ENCODE measurements at places on chromosomes 3 and 15. TPM values are rescaled to one million over a fixed set of nuclear protein-coding genes. Genes with fewer than 3 reads are reported as not detected.

GRCh38 chr15:73485372-73485771 lies 42.4 kb downstream of the REC114 start:
- no peak overlapping the region for H3K4me3 ChIP-seq
- no peak overlapping the region for H3K27ac ChIP-seq
- no peak for DNase-seq
- no peaks in the 10 kb centered on the region for H3K36me3 ChIP-seq
- no peaks in the 10 kb centered on the region for H3K4me1 ChIP-seq
- peaks cover 54% of the 10 kb centered on the region for H3K27me3 ChIP-seq

The MYLK gene
- total RNA-seq = 10.7 TPM

GRCh38 chr15:31223478-31224350 lies 102.9 kb upstream of the KLF13 start:
- H3K4me3 ChIP-seq = no peak overlapping the region
- no peak overlapping the region for H3K27ac ChIP-seq
- DNase-seq = no peak
- H3K27me3 ChIP-seq = no peaks in the 10 kb centered on the region

The RTP4 gene
- total RNA-seq = 12.3 TPM

DNA sequence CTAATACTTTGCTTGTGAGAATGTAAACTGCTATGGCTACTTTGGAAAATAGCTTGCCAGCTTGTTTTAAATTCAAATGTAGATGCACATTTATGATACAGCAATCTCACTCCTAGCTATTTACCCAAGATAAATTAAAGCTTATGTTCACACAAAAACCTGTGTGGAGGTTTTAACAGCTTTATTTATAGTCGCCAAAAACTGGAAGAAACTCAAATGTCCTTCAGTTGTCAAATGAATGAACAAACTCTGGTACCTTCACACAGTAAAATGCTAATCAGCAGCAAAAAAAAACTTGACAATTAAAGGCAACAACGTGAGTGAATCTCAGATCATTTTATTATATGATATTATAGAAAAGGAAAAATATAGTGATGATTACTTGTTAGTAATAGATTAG lies 248.6 kb upstream of the NECTIN3 start:
- no peaks in the 10 kb centered on the region for H3K4me1 ChIP-seq
- no peak overlapping the region for H3K27ac ChIP-seq
- no peaks in the 10 kb centered on the region for H3K27me3 ChIP-seq

- no peaks in the 10 kb centered on the region for H3K27me3 ChIP-seq
- H3K4me3 ChIP-seq = no peak overlapping the region
- H3K36me3 ChIP-seq = no peaks in the 10 kb centered on the region
- H3K27ac ChIP-seq = no peak overlapping the region
Measured at GRCh38 chr3:18666655-18667054, 241.5 kb upstream of the SATB1 start.

GRCh38 chr3:197125636-197126035 lies 96.0 kb upstream of the MELTF start:
- H3K4me1 ChIP-seq = peaks cover 9% of the 10 kb centered on the region
- H3K4me3 ChIP-seq = no peak overlapping the region
- H3K27ac ChIP-seq = no peak overlapping the region
- no peaks in the 10 kb centered on the region for H3K27me3 ChIP-seq

GRCh38 chr15:92885224-92886041 lies 14.7 kb upstream of the CHD2 start:
- H3K27me3 ChIP-seq = peaks cover 13% of the 10 kb centered on the region
- H3K4me1 ChIP-seq = peaks cover 37% of the 10 kb centered on the region
- peak overlapping the region; percentile 68 for H3K4me3 ChIP-seq
- H3K27ac ChIP-seq = peak overlapping the region; percentile 94
- peaks cover 89% of the 10 kb centered on the region for H3K36me3 ChIP-seq
- no peak for DNase-seq

DNA sequence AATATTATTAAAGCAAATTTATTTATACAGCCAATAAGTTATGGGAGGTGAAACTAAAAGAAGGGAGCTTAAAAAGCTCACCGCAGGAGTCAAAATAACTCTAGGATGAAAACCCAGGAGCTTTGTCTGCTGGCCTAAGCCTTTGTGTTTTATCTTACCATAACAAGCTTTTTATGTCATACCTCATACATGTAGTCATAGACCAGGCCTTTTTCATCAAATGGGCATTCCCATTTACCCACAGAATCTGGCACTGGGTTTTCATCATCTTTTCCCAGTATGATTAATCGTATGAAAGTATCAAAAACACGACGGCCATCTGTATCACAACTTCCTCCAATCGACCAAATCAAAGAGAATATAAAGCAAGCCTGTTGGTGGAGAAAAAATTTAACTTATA lies 122.8 kb downstream of the DNAH12 start:
- H3K4me1 ChIP-seq = peaks cover 8% of the 10 kb centered on the region
- no peaks in the 10 kb centered on the region for H3K27me3 ChIP-seq
- H3K4me3 ChIP-seq = no peak overlapping the region
- no peaks in the 10 kb centered on the region for H3K36me3 ChIP-seq
- no peak for DNase-seq

GRCh38 chr15:53936137-53936536 lies 42.1 kb upstream of the UNC13C start:
- no peak for DNase-seq
- H3K27me3 ChIP-seq = no peaks in the 10 kb centered on the region
- no peak overlapping the region for H3K4me3 ChIP-seq
- H3K27ac ChIP-seq = no peak overlapping the region
- H3K4me1 ChIP-seq = no peaks in the 10 kb centered on the region
- no peaks in the 10 kb centered on the region for H3K36me3 ChIP-seq

DNA sequence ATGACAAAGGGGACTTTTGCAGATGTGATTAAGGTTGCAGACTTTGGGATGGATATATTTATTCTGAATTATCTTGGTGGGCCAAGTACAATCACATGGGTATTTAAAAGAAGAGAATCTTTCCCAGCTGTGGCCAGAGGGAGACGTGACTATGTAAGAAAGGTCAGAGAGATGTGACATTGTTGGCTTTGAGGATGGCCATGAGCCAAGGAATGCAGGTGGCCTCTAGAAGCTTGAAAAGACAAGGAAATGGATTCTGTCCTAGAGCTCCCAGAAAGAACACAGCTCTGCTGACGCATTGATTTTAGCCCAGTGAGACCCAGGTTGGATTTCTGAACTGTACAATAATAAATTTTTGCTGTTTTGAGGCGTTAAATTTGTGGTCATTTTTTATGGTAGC lies 616.0 kb upstream of the TBL1XR1 start:
- H3K36me3 ChIP-seq = peaks cover 4% of the 10 kb centered on the region
- H3K27ac ChIP-seq = no peak overlapping the region
- peaks cover 70% of the 10 kb centered on the region for H3K4me1 ChIP-seq
- peak; percentile 70 for DNase-seq
- H3K4me3 ChIP-seq = no peak overlapping the region
- H3K27me3 ChIP-seq = no peaks in the 10 kb centered on the region

DNA sequence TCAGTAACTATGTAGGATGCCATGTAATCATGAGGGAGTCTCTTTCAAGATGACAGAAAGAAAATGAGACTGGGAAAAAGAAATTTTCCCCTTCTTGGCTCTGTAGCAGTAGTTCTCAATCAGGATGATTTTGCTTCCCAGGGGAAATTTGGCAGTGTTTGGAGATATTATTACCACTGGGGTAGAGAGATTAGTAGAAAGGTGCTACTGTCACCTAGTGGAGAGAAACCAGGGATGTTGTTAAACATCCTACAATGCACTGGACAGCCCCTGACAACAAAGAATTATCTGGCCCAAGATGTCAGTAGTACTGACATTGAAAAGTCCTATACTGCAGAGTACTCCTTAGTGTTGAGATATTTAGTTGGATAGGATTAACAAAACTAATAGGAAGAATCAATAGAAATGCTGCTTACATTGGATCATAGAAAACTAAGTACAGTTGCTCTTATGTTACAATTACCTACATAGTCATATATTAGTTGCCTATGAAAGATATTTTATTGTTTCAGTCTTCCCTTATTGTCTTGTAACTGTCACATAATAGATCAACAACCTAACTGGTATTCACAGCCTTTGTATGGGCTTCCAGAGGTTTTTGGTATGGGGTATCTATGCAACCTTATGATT lies 433.3 kb downstream of the RAP2B start:
- H3K27ac ChIP-seq = no peak overlapping the region
- no peaks in the 10 kb centered on the region for H3K36me3 ChIP-seq
- H3K4me3 ChIP-seq = no peak overlapping the region
- H3K27me3 ChIP-seq = no peaks in the 10 kb centered on the region
- H3K4me1 ChIP-seq = peaks cover 44% of the 10 kb centered on the region

DNA sequence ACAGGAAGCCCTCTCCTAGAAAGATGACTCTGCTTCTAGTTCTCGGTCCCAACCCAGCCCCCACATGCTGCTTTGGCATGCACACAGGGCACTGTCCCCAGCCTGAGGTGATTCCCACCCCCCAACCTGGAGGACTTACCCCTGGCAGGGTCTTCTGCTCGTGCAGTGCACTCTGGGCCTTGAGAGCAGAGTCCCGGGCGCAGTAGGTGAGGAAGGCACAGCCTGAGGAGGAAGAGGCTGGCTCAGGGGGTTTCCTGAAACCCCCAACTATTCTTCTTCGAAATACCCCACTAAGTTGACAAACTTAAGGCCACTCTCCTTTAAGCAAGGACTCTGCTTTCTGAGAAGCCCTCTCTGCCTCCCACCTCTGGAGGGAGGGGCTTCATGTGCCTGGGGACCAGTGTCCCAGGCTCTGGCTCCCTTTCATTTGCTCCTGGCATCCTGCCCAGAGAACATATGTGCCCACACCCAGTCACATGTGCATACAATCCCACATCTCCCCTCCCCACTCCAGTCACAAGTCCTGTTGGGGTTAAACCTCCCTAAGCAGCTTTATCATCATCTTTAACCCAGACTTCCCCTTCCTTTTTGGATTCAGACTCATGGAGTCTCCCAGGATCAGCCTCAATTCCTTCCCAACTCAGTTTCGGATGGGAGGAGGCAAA lies 4.1 kb downstream of the CELF6 start:
- peaks cover 70% of the 10 kb centered on the region for H3K27me3 ChIP-seq
- no peak for DNase-seq
- no peak overlapping the region for H3K4me3 ChIP-seq

- H3K4me1 ChIP-seq = no peaks in the 10 kb centered on the region
- H3K36me3 ChIP-seq = no peaks in the 10 kb centered on the region
- no peak overlapping the region for H3K4me3 ChIP-seq
- H3K27me3 ChIP-seq = peaks cover 15% of the 10 kb centered on the region
- DNase-seq = no peak
- H3K27ac ChIP-seq = no peak overlapping the region
Measured at GRCh38 chr3:4615750-4616149, 122.6 kb downstream of the ITPR1 start.

The CHRFAM7A gene
- total RNA-seq = not detected

DNA sequence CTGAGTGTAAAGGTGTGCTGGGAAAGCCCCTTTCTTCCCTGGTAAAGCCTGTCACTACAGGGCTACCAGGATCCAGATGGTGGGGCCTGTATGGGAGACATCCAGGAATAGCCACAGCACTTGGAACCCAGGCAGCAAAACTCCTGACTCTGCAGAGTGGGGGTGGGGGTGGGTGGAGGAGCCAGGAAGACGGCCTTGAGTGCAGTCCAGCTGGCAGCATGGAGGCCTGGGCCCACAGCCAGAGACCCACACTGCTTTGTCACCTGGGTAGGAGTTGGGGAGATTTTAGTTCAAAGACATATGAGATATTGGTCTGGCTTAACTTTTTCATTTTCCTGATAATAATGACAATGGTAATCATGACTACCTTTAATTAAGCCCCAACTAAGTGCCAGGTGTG lies 116.7 kb upstream of the MRPS22 start:
- no peak overlapping the region for H3K27ac ChIP-seq
- H3K36me3 ChIP-seq = no peaks in the 10 kb centered on the region
- no peak overlapping the region for H3K4me3 ChIP-seq
- peaks cover 9% of the 10 kb centered on the region for H3K27me3 ChIP-seq
- DNase-seq = no peak

DNA sequence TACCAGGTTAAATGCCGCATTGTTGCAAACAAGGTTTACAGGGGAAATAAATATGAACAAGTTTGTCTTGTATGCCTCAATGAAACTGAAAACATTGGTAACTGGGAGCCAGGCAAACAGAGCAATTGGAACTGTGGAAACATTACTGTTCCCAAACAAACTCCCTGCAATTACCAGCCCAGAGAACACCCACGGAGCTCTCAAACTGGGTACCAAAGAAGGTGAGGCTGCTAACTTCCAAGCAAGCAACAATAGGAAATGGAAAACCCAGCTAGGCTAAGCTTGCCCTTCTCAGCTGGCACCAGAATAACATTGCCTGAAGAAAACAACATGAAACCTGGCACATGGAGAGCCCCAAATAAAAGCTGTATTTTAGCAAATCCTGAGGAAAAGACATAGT lies 218.9 kb upstream of the THRB start:
- H3K4me3 ChIP-seq = no peak overlapping the region
- H3K27ac ChIP-seq = no peak overlapping the region
- no peak for DNase-seq
- peaks cover 21% of the 10 kb centered on the region for H3K27me3 ChIP-seq
- H3K4me1 ChIP-seq = no peaks in the 10 kb centered on the region

The ARGFX gene
- total RNA-seq = not detected

GRCh38 chr3:169984292-169984691 lies 17.7 kb downstream of the SEC62 start:
- H3K4me3 ChIP-seq = no peak overlapping the region
- no peak for DNase-seq
- H3K27ac ChIP-seq = no peak overlapping the region
- H3K4me1 ChIP-seq = peaks cover 11% of the 10 kb centered on the region
- peaks cover 61% of the 10 kb centered on the region for H3K36me3 ChIP-seq

DNA sequence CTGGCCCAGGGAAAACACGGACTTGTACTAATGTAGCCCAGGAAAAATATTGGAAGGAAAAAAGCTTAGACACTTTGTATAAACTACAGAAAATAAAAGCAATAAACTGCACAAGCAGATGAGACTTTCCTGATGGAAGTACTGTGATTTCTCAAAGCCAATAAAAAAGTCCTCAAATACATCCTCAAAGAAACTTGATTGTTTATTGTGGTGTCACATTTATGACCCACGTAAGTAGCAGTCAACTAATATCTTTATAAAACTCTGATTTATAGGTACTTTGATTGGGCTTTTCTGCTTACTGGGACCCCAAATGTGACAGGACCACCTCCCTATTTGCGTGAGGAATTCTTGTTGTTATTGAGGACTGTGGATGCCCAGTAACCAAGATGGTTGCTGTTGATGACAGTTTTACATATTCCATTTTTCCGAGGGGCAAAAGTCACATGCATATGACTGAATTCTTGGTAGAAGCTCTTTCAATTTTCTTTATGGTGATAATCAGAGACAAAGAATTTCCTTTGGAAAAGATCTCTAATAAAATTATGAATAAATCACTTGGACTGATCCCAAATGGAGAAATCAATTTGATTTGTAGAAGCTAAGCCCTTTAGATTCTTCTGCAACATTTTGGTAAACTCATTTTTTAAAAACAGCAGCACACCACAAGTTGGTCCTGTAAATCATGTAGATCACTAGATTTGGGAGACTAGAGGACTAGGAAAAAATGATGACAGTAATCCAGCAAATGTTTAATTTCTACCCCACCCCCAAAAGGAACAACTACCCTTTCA lies 159.0 kb upstream of the TSC22D2 start:
- no peaks in the 10 kb centered on the region for H3K27me3 ChIP-seq
- peaks cover 45% of the 10 kb centered on the region for H3K4me1 ChIP-seq
- no peak overlapping the region for H3K4me3 ChIP-seq
- no peaks in the 10 kb centered on the region for H3K36me3 ChIP-seq
- no peak for DNase-seq

The GOLGA8S gene
- total RNA-seq = 0.09 TPM

- peaks cover 26% of the 10 kb centered on the region for H3K27me3 ChIP-seq
- no peaks in the 10 kb centered on the region for H3K36me3 ChIP-seq
- DNase-seq = no peak
- H3K4me1 ChIP-seq = no peaks in the 10 kb centered on the region
Measured at GRCh38 chr15:29970402-29970695, 112.4 kb upstream of the GOLGA8J start.
